NCI-H345 (cell line): ENCODE measurements at places on chromosomes 2 and 18.

DNA sequence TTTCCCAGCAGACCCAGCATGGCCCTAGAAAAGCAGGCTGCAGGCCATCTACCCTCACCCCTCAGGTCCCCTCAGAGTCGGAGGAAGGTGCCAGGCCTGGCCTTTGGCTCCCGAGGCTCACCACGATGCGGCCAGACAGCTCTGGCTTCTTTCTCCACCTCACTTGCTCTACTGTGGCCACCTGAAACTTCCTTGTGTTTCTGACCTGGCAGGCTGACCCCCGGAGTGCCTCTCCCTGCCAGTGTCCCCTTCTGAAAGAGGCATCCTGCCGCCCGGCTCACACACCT, 375.0 kb upstream of the HS6ST1 start:
- no peak for DNase-seq

DNA sequence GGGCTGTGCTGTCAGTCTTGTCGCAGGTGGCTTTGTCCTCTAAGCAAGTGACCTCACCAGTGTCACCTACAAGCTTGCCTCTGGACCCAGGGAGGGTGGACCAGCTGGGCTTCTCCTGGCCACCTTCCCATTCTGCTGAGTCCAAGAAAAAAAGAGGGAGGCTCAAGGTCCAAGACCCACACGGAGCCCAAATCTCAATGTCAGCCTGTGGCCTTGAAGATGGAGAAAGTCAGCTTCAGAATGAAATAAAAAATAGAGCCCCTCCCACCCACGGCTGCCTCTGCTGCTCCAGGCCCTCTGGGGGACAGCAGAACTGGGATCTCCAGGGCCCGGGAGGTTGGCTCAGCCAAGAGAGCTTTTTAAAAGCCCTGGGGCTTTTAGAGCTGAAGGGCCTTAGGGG, 145.9 kb downstream of the TNS1 start:
- DNase-seq, result no peak

DNA sequence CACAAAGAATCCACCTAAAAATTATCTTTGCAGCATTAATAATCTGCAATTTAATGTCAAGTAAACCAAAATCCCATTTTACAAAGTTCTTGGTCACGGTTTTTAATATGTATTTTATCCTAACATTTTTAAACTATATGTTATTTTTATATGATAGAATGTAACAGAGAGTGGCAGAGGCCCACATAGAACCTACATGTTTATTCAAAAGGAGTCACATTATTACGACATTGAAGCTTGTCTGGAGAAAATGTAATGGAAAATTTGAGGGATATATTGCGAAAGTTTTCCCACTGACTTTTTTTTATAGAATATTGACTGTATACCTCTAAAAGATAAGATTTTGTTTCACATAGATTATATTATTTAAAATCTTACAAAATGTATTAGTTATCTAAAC, 89.7 kb upstream of the COL3A1 start:
- no peak for DNase-seq

GRCh38 chr18:67514901-67515540, 1.5 kb downstream of the DSEL start:
- no peak for DNase-seq

- no peak for DNase-seq
Observed at GRCh38 chr2:36680012-36680411, 16.5 kb upstream of the VIT start.

- no peak for DNase-seq
Observed at GRCh38 chr2:199468561-199469513, 11.1 kb upstream of the SATB2 start.

- no peak for DNase-seq
Observed at GRCh38 chr18:3479978-3480509, 30.1 kb downstream of the TGIF1 start.

GRCh38 chr2:234335661-234336228, 161.1 kb downstream of the ARL4C start:
- peak; percentile 60 for DNase-seq

GRCh38 chr2:9498210-9498609, 23.9 kb downstream of the IAH1 start:
- no peak for DNase-seq

GRCh38 chr2:219384859-219385258, 2.9 kb downstream of the DNPEP start:
- DNase-seq, result no peak

- DNase-seq, result no peak
Observed at GRCh38 chr2:60518567-60518966, 34.9 kb downstream of the BCL11A start.

- DNase-seq, result no peak
Observed at GRCh38 chr18:25898965-25899364, 191.4 kb downstream of the SS18 start.

DNA sequence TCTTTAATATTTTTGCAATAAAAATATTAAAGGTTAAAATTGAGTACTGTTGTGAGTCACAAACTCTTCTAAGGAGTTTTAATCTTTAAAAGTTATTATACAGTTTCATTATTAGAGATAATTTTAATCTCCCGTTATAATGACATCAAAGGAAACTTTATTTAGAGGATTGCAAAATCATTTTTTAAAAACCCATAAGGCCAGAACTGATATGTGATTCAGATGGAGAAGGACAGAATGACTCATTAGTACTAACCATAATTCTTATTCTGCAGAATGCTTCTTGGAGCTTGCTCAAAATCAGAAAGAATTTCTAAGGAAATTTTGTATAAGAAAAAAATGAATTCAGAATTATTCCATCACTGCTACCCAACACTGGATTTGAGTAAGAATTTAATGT, 12.5 kb upstream of the HNRNPLL start:
- DNase-seq, result no peak

- DNase-seq, result peak; percentile 78
Observed at GRCh38 chr2:231707625-231707926, 749 bp upstream of the PTMA start.

DNA sequence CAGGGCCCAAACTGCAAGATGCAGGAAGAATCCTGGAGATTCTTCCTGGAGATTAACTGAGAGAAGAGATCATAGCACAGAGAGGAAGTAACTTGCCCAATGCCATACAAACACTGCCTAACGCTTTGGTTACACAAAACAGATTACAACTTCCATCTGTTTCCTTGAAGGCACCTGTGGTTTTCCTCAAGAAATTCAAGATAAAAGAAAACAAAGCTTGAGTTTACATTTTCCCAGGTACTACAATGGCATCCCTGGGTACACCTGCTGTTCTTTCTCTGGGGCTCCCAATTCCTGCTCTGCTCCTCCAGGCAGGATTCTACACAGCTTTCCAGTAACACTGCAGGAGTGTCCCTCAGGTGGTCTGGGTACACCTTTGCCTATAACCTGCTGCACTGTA, 781.9 kb upstream of the ID2 start:
- DNase-seq, result peak; percentile 29

- DNase-seq, result no peak
Observed at GRCh38 chr2:8566155-8566670, 115.6 kb upstream of the ID2 start.

DNA sequence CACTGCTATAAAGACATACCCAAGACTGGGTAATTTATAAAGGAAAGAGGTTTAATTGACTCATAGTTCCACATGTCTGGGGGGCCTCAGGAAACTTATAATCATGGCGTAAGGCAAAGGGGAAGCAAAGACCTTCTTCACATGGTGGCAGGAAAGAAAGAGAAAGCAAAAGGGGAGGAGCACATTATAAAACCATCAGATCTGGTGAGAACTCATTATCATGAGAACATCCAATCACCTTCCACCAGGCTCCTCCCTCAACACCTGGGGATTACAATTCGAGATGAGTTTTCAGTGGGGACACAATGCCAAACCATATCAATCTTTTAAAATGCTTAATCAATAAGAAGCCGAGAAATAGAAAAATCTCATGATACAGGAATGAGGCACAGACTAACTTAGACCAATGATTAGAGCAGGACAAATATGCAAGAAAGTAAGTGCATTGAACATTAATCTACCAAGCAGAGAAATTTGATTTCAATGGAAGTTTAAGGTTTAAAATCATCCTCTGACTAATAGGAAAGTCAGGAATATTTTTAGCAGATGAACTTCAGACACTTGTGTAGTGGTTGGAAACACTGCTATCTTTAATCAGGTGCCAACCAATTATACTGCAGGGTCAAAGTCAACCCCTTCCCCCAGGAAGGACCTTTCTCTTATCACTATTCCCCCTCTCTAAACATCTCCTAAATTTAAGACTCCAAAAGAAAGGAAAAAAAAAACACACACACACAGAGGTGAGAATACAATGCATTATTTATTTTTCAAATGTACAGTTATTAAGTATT, 259.2 kb downstream of the IRS1 start:
- no peak for DNase-seq

- no peak for DNase-seq
Observed at GRCh38 chr2:105390454-105390853, 8.4 kb downstream of the FHL2 start.

DNA sequence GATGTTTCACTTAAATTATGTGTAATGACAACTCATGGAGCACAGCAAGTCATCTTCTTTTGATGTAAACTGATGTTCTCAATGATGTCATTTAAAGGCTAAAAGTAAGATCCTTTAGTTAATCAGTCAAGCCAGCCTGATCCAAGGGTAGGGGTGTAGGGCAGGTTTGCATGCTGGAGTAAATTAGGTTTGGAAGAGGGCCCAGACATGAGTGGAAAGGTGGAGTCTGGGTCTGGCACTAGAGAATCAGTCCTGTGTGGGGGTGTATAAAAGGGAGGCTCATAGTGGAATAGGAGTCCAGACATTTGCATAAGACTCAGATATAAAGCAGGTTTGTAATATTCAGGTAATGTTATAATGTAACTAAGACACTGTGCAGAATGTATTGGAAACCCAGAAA, 88.8 kb upstream of the NYAP2 start:
- no peak for DNase-seq

- DNase-seq, result no peak
Observed at GRCh38 chr18:41461114-41461513, 493.9 kb upstream of the PIK3C3 start.

GRCh38 chr2:182081602-182082260, 96.1 kb downstream of the PPP1R1C start:
- DNase-seq, result no peak

DNA sequence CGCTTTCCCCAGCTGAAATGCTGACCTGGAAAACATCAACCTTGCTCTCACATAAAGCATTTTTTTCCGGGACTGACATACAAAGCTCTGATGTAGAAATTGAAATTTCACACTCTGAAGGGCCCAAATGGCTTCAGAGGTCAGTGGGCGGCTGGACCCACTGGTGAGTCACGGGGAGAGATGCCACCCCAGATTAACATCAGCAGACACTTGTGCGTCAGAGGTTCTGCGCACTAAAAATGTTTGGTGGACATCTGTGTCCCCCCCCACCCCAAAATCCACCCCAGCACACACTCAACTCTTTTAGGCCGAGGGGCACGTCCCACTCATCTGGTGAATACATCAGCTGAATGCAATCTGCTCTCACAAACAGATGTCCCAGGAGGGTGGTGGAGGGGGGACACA, 208.9 kb downstream of the ASB1 start:
- DNase-seq, result no peak

- DNase-seq, result no peak
Observed at GRCh38 chr2:113703386-113704299, 52.8 kb downstream of the SLC35F5 start.

- DNase-seq, result no peak
Observed at GRCh38 chr18:36514778-36515177, 217.3 kb downstream of the FHOD3 start.

DNA sequence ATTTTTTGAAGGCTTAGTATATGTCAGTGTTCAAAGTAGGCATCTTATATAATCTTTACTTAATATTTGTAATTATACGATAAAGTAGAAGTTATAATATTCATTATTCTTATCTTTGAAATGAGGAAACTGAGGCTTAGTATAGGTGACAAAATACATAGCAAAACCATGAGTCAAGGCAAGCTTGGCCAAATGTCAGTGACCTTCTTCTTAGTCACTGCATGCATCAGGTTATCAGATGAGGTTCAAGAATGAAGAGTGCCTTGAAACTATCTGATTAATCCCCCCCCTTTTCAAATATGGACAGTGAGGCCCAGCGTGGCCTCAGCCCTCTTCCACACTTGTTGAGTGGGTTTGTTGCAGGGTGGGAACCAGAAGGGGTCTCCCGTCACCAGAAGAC, 59.3 kb downstream of the PMAIP1 start:
- DNase-seq, result no peak

- no peak for DNase-seq
Observed at GRCh38 chr2:152126664-152127063, 27.8 kb upstream of the CACNB4 start.

DNA sequence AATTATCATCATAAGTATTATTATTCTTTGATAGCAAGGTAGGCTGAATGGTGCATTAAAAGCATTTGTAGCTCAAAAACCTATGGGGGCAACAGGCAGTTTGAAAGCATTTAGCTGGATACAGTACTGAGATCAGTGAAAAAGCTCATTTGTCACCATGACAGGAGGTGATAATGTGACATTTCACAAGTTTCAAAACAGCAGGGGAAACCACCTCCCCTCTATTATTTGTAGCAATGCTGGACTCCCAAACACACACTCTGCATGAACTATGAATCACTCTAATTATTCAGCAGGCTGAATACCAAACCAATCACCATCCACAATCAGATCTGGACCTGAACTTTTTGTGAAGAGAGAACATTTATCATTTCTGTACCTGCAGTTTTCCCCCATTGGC, 63.4 kb downstream of the MYO5B start:
- DNase-seq, result no peak

- DNase-seq, result peak; percentile 100
Observed at GRCh38 chr2:24075915-24076848, at the start of gene SF3B6. TSS of gene SF3B6 (minus strand) at chr2:24076326. CDS start at chr2:24076229, 97 bp downstream.

DNA sequence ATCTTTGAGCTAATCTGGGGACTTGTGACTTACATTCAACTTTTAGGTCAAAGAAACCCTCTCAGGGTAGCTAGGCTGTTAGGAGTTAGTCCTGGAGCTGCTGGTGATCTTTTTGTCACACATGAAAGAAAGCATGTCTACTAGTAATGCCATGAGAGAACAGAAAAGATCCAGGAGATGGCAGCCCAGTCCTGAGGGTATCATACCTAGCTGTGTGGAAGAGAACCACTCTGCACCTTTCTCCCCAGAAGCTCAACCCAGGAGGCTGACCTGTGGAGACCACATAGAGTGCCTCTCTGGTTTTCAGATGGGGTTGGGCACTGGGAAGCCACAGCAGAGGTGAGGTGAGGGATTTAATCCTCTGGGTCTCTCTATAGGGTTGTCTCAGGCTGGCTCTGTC, 460.2 kb upstream of the UBE2E3 start:
- peak; percentile 34 for DNase-seq

DNA sequence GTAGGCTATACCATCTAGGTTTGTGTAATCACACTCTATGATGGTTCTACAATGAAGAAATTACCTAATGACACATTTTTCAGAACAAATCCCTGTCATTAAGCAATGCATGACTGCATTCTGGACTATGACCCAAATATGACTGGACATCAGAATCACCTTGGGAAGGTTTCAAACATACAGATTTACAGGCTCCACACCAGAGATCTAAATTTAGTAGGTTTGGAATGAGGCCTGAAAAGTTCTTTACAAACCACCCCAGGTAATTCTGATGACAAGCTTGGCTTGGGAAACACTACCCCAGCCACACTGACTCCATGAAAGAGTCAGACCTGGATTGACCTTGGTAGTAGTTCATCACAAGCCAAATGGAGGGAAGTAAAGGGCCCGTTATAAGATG, 52.2 kb upstream of the NFE2L2 start:
- no peak for DNase-seq
